Adipocyte (in vitro differentiated cells): ENCODE measurements at places on chromosomes 13 and 19.
A peak's percentile ranks its signal among the peaks of the same experiment; 100 is the strongest.

DNA sequence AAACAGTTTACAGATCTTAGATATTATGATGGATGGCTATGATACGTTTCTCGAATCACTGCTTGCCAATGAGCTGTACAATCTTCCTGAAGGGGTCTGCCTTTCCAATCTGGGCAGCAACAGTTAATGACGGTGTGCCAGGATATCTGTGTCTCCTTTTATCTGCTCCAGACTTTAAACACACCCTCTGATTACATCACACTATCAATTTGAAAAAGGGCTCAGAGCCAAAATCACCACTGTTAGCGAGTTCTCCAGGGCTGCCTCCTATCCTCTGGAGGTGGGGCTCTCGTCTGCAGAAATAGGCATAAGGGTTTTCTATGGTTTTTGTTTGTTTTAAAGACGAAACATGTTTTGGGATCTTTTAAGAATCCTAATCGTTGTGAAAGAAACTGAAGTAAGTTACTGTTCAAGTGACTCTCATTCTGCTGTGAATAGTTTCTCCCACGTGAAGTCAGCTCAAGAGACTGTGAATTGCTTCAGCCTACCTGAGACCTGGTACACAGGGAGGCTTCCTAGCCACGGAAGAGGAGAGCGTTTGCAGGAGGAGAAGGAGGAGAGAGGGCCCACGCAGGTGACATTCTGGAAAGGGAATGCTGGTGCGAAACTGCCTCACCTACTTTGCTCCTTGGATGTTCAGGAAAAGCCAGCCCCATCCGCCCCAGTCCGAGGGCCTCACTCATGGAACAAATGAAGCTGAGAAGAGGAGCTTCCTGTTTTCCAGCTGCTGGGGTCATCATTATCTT, 15.2 kb upstream of the GJA3 start:
- DNase-seq = no peak

DNA sequence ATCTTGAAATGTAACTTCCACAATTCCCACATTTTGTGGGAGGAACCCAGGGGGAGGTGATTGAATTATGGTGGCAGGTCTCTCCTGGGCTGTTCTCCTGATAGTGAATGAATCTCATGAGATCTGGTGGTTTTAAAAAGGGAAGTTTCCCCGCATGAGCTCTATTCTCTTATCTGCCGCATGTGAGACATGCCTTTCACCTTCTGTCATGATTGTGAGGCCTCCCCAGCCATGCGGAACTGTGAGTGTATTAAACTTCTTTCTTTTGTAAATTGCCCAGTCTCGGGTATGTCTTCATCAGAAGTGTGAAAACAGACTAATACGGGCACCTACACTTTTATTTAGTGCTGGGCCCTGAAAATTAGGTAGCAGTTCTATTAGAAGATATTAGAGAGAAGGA, 45.8 kb downstream of the TNFSF13B start:
- DNase-seq = no peak

- no peak for DNase-seq
These were observed 65.6 kb upstream of the TDRD3 start for GRCh38 chr13:60331249-60332012.

DNA sequence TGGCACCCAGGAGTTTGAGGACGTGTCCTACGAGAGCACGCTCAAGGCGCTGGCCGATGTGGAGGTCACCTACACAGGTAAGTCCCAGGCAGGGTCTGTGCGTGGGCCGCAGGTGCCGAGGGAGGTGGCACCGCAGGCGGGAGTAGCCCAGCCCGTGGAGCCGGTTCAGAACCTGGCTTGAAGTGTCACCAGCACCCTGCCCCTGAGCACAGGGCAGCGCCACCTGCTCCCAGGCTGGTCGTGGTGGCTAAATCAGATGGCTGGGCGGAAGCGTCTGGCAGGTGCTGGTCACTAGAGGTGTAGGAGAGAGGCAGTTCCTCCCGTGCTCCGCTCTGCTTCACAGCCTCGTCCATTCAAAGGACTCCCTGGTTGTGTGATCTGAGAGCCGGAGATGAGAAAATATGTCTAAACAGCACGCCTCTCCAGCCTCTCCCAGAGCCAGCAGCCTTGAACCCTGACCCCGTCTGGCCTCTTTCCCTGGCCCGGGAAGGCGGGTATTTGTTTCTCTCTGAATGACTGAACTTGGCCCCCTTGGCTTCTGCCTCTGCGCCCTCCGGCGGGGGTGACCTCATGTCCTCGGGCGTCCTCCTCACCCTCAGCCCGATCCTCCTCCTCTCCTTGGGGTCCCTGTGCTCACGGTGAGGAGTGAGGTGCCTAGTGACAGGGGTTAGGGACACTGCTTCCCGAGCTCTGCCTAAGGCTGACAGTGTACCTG, 5.4 kb downstream of the THOP1 start:
- DNase-seq = no peak

DNA sequence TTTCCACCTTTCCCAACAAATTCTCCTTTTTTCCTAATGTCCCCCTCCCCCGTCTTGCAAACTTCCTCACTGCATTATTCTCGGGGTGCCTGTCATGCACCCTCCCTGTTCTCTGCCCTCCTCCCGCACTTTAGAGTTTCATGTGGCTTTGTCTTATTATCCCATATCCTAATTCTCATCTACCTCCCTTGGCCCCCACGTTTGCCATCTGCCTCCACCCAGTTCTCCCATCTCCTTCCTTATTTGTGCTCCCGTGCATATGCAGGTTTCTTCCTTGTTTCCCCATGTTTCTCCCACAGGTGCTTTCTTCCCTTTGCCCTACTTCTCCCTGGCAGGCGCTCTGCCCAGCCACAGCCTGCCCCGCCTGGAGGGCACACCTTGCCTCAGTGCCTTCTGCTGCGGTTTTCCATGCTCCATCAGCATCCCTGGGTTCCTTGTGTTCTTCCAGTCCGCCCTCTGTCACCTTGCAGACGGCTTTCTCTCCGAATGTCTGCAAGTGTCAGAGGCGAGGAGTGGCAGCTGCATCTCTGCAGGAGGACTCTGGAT, 1.5 kb downstream of the SPATA13 start:
- DNase-seq = no peak

- no peak for DNase-seq
These were observed 314.2 kb downstream of the DLEU7 start for GRCh38 chr13:50529154-50529882.

GRCh38 chr13:23966691-23967615, 69.7 kb upstream of the C1QTNF9B start:
- DNase-seq = peak; percentile 26

DNA sequence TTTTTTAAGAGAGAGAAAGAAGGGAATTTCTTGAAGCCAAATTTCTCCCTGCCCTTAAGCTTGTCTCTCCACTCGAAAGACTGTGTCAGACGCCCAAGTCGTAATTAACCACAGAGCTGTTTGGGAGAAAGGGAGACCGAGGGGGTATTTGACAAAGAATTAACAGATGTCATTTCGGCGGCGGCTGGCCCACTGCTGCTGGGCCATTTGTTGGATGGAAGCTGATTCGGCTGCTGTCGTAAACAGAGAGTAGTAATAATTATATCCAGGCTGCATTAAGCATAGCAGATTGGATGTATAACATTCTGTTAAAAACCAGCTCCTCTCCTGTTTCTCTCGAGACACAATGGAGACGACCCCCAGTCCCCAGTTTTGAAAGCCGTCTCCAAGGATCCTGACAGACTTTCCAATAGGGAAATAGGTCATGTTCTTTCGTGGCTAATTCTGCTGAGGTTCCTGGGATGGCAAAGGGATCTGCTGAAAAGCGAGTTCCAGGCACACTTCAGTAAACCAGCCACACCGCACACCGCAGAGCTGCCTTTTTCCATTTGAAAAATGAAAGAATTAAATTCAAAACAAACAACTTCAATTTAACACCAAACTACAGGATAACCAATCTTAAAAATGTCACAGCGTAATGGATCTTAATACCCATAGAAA, 71.5 kb downstream of the KCTD15 start:
- peak; percentile 30 for DNase-seq

GRCh38 chr13:34025746-34026145, 207.8 kb downstream of the RFC3 start:
- DNase-seq = no peak
